ENCODE measurements at places on chromosomes 5 and 9.

DNA sequence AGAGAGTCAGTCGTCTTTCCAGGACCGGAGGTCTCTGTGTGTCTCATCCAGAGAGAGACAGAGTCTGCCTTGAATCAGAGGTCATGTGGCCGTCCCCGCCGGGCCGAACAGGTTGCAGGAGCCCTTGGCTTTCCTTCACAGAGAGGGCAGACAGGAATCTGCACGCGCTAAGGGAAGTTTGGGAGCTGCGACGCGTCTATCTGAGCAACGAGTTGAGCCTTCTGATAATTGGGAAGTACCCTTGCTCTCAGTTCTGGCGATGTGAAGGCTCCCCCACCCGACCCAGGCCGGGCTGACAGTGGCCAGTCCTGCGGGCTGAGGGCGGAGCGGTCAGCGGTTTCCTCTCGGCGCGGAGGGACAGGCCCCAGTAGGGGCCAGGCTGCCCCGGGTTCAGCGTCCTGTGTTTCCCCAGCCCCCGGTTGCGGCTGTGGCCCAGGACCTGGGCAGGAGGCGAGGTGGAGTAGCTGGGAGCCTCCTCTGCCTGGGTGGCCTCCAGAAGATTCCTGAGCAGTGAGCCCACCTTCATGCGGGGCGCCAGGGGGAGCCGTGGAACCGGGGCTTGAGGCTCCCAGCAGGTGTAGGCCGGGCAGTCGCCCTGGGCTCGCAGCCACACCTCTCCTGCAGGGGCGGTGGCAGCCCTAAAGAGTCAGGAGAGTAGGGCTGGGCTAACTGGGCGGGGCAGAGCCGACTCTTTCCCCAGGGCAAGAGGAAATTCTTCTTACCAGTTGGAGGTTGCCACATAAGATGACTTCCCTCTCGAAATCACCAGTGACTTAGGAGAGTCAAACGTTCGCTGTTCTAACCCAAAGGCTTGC is 13.9 kb downstream of the NR2F1 start:
- peaks cover 3% of the 10 kb centered on the region for H3K4me1 ChIP-seq
- no peak overlapping the region for H3K27ac ChIP-seq
- H3K4me3 ChIP-seq: no peak overlapping the region
- peaks cover 53% of the 10 kb centered on the region for H3K27me3 ChIP-seq
- no peak for DNase-seq
- H3K36me3 ChIP-seq: peaks cover 5% of the 10 kb centered on the region

DNA sequence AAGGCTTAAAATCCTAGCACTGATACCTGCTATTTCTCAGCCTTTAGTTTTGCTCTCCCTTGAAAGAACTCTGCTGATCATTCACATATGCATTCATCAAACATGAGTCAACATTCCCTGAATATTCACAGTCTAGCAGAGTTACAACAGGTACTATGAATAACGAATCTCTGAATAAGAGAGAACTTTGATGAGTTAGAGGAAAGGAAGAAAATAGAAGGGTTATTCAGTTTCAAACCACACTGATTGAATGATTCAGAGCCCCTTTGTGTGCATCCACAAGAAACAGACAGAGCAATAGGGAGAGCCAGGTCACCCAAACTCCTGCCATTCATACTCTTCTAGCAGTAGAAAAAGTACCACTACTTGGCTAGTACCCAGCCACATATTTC is 36.0 kb downstream of the FOXD1 start:
- no peaks in the 10 kb centered on the region for H3K4me1 ChIP-seq
- H3K27ac ChIP-seq: no peak overlapping the region
- no peaks in the 10 kb centered on the region for H3K36me3 ChIP-seq
- H3K4me3 ChIP-seq: no peak overlapping the region

DNA sequence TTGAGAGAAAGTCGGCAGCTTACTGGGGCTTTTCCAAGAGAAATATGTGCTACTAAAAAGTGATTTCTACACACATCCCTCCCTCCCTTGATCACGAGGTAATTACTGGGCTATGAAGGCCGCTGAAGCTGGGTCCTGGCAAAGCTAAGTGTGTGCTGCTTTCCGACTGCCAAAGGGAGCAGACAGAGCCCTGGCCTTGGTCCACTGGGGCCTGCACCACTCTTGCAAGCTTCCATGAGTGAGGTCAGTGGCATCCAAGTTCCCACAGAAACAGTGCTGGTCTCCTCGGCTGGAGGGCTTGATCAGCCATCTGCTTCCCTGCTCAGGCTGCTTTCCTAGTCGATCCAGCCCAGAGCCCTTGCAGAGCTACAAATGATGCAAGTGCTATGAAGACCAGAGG is 154.8 kb upstream of the LHFPL2 start:
- H3K27me3 ChIP-seq: no peaks in the 10 kb centered on the region
- H3K27ac ChIP-seq: no peak overlapping the region
- H3K4me1 ChIP-seq: no peaks in the 10 kb centered on the region
- DNase-seq: no peak
- H3K36me3 ChIP-seq: peaks cover 12% of the 10 kb centered on the region
- no peak overlapping the region for H3K4me3 ChIP-seq

DNA sequence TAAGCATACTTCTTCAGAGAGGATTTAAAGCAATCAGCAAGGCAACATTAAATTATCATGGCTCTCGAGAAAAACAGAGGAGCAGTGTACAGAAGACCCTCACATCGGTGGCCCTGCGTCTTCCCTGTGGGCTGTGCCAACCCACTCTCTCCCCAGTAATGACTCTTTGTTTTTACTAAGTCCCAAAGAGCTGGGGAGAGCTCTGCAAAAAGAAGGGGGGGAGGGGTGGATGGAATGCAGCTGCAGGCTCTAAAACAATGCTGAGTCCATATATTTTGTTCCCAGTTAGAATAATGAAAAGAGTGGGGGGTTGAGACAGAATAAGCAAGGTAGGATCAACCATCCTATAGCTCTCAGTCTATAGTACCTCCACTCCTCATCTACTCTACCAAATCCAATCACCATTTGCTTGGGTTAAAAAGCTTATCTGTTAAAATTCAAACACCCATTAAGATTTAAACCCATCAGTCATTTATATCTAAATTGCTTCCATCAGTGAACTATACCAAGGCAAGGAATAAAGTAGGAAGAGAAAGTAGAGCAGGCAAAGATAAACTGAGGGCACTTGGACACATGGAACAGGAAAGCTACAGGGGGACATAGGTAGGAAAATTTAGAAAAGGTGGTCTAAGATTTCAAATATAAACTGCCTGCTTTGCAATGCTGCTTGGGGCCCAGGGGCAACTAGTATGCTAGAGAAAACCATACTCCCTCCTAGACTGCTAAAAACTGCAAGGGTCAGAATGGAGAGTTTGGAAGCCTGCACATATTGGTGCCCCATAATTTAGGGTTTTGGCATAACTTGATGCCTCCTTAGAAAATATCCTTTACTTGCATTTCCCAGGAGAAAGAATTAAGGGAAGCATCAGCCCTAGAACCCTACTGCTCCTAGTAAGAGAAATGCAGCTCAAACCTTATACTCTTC is 20.6 kb downstream of the ELL2 start:
- no peak for DNase-seq
- peak overlapping the region; percentile 43 for H3K27ac ChIP-seq
- no peak overlapping the region for H3K4me3 ChIP-seq

DNA sequence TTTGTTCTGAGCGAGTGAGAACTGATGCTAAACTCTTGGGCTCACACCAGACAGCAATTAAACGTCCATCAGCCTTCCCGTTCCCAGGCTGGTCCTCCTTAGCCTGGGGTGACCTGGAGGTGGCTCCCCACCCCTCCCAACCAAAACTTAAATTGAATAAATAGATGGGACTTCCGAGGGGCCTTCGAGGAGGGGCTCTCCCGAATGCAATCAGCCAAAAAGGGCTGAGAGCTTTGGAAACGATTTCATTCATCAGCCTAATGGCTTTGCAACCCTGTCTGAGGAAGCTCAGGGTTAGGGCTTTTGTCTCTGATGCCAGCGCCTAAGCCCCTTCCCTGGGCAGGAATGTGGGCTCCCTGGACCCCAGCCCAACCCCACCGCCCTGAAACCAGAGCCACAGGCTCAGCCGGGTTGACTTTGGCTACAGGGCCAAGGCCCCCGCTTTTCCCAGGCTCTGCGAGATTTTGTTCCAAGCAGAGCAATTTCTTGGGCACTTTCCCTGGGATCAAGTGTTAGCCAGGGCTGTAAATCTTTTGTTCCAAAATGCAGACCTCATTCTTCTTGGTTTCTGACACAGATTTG is 29.2 kb downstream of the LHX3 start:
- H3K4me1 ChIP-seq: no peaks in the 10 kb centered on the region
- no peak overlapping the region for H3K4me3 ChIP-seq
- H3K27ac ChIP-seq: no peak overlapping the region
- H3K27me3 ChIP-seq: no peaks in the 10 kb centered on the region
- H3K36me3 ChIP-seq: no peaks in the 10 kb centered on the region

DNA sequence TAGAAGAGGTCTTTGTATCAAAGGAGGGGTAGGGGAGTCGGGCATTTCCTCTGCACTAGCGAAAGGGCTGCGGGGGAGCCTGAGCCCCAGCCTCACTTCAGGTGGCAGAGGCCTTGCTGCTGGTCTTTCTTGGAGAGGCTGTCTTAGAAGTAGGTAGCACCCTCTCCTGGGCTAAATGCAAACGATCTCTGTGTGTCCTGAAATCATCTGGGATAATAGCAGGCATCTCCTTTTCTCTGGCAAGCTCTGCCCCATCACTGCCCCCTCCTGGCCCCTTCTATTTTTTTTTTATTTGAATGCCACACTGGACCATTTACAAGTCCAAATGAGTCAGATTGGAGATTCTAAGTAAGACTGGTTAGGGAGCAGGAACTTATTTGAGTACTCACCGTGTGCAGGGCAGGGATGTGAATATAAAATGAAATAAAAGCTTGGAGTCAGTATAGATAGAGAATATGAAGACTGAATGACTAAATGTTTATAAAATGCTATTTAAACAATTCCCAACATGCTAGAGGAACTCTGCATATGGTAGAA is 137.1 kb downstream of the FGF1 start:
- H3K4me1 ChIP-seq: peaks cover 2% of the 10 kb centered on the region
- no peak overlapping the region for H3K27ac ChIP-seq
- DNase-seq: peak; percentile 14
- H3K36me3 ChIP-seq: no peaks in the 10 kb centered on the region
- no peak overlapping the region for H3K4me3 ChIP-seq
- peaks cover 35% of the 10 kb centered on the region for H3K27me3 ChIP-seq

GRCh38 chr5:153551537-153552079 is 61.1 kb downstream of the GRIA1 start:
- peaks cover 3% of the 10 kb centered on the region for H3K4me1 ChIP-seq
- H3K36me3 ChIP-seq: no peaks in the 10 kb centered on the region
- H3K4me3 ChIP-seq: no peak overlapping the region
- no peak for DNase-seq
- no peak overlapping the region for H3K27ac ChIP-seq

GRCh38 chr5:37665889-37666288 is 174.0 kb downstream of the GDNF start:
- H3K4me3 ChIP-seq: no peak overlapping the region

- peak overlapping the region; percentile 84 for H3K27ac ChIP-seq
- peak overlapping the region; percentile 40 for H3K4me3 ChIP-seq
- H3K36me3 ChIP-seq: peaks cover 54% of the 10 kb centered on the region
- no peaks in the 10 kb centered on the region for H3K27me3 ChIP-seq
- DNase-seq: peak; percentile 48
Measured at GRCh38 chr5:157541447-157542118, 34.0 kb downstream of the ADAM19 start.

DNA sequence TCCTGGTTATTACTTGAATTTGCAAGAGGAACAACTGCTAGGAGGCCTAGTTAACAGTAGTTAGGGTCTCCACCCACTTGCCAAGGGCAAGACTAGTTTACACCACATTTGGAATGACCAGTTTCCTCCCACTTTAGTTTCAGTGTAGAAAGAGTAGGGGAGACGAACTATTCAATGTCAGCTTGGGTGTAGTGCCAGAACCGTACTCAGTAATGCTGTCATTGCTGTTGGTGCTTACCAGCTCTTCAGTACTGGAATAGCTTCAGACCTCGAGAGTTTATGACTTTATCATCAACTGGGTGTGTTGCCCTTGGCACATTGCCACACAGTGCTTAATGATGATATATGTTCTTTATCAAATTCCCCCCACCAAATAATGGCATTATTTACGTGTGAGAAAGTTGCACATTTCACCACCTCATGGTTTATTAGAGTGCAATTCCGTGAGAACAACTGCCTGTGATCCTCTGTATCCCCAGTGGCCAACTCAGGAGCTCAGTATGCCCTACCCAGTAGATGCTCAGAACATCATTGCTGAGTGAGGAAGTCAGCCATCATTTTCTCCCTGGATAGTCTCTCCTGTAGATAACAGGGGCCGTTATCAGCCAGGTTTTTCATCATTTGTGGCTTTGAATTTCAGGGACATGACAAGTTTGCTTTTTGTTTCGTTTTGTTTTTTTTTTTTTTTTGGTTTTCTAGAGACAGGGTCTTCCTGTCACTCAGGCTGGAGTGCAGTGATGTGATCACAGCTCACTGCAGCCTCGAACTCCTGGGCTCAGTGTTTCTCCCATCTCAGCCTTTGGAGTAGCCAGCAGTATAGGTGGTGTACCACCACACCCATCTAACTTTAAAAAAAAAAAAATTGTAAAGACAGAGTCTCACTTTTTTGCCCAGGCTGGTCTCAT is 67.3 kb downstream of the DOCK8 start:
- no peaks in the 10 kb centered on the region for H3K27me3 ChIP-seq
- H3K4me3 ChIP-seq: peak overlapping the region; percentile 66
- DNase-seq: peak; percentile 44
- H3K27ac ChIP-seq: peak overlapping the region; percentile 90
- H3K4me1 ChIP-seq: peaks cover 42% of the 10 kb centered on the region

- peaks cover 3% of the 10 kb centered on the region for H3K4me1 ChIP-seq
- no peaks in the 10 kb centered on the region for H3K36me3 ChIP-seq
- no peak overlapping the region for H3K4me3 ChIP-seq
- peaks cover 7% of the 10 kb centered on the region for H3K27me3 ChIP-seq
Measured at GRCh38 chr5:14199902-14200301, 56.8 kb downstream of the TRIO start.

GRCh38 chr9:36845844-36846243 is 188.2 kb downstream of the PAX5 start:
- no peak overlapping the region for H3K4me3 ChIP-seq
- no peaks in the 10 kb centered on the region for H3K4me1 ChIP-seq
- H3K36me3 ChIP-seq: no peaks in the 10 kb centered on the region
- no peak overlapping the region for H3K27ac ChIP-seq

GRCh38 chr9:89837162-89837933 is 232.5 kb downstream of the GADD45G start:
- H3K36me3 ChIP-seq: no peaks in the 10 kb centered on the region
- no peak overlapping the region for H3K4me3 ChIP-seq
- H3K27ac ChIP-seq: no peak overlapping the region
- H3K4me1 ChIP-seq: peaks cover 10% of the 10 kb centered on the region
- no peak for DNase-seq

All from activated CD4-positive, alpha-beta T cell treated with anti-CD3 and anti-CD28 coated beads, Interleukin-2, amount 10 ng/mL, durations not matched to agents 7 days and 5 days (primary cell).